ENCODE measurements at places on chromosomes 1 and 21.

DNA sequence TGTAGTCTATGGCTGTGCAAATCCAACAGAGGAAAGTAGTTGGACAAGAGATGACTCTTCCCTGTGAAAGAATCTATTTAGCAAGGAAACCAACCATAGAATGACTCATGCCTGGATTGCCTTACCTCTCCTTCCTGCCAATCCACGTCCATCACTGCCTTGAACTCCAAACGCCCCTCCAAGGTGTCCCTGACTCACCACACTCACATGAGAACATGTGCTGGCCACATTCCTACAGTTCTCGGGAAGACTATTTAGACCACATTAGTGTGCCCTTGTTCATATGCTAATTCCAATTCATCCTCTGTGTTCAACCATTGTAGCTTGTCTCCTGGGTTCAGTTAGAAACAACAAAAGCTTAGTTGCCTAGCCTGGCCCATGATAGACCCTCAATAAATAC is 157.3 kb downstream of the SLC30A10 start:
- DNase-seq = peak; percentile 98

- peak; percentile 16 for DNase-seq
These were observed 87.5 kb upstream of the FMN2 start for GRCh38 chr1:240004086-240004749.

DNA sequence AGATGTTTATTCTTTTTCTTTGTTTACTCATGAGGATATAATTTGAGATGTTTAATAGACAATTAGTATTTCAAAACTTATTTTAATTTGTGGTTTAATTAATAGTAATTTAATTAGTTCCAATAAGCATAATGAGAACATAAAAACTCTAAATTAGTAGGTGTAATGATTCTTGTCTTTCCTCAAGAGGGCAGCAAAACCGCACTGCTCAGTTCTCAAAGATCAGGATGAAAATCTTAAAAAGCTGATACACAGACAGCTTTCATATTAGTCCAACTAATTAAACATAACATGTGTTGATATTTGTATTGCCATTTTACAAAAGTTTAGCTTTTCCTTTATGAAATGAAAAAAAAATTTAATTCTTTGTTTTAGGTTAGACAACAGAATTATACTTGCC is 106.7 kb upstream of the C21orf91 start:
- DNase-seq = no peak

DNA sequence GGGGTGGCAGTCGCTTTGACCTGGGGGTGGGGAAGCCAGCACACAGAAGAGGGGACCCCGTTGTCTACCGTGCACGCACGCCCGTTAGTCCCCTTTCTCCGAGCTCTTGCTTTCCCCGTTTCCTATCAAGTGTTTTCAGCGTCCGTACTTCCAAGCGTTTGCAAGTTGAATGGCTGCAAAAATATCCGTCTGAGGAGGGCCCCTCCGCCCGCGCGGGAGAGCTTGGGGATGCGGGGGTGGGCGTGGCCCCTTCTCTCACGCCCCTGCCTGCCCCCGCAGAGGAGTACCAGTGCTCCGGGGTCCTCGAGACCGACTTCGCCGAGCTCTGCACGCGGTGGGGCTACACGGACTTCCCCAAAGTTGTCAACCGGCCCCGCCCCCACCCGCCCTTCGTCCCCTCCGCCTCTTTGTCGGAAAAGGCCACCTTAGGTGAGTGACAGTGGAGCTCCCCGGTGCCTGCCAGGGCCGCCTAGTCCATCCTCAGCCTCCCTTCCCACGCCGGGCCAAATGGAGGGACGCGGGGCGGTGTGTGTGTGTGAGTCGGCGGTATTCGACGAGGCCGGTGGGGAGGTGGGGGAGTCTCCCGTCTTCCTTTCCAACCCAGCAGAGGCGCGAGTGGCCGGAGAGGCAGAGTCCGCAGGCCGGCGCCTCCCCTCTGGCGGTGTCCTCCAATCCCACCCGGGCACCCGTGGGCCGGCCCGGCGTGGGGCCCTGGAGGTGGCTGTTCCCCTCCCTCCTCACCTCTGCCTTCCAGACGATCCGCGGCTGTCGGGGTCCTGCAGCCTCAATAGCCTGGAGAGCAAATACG is 3.4 kb downstream of the LRRC71 start:
- no peak for DNase-seq

DNA sequence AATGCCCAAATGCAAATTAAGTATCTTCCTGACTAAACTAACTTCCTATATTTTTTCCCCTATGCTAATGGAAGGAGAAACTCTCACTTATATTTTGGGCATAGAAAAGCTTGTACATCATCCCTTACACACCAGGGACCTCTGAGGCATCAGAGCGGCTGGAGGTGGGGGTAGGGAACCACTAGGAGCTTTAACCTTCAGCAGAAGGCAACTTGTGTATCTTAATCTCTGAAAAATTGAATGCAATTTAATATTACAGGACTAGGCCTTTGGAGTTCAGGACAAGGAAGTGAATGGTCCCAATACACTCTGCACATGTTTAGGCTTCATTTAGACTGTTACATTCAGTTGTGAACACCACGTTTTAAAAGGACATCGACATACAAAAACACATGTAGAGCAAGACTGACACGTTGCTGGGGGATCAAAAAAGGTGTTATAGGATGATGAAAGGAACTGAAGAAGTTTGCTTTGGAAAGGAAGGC is 85.9 kb downstream of the NAV1 start:
- no peak for DNase-seq

GRCh38 chr1:217327901-217328300 is 303.0 kb downstream of the GPATCH2 start:
- no peak for DNase-seq

GRCh38 chr1:222404710-222405109 is 143.2 kb downstream of the HHIPL2 start:
- DNase-seq = no peak

Measured in HFF-Myc (cell line).